ENCODE measurements at places on chromosomes 16 and 17.

- DNase-seq: no peak
These were observed 154.7 kb downstream of the C16orf78 start for GRCh38 chr16:49528060-49528865.

DNA sequence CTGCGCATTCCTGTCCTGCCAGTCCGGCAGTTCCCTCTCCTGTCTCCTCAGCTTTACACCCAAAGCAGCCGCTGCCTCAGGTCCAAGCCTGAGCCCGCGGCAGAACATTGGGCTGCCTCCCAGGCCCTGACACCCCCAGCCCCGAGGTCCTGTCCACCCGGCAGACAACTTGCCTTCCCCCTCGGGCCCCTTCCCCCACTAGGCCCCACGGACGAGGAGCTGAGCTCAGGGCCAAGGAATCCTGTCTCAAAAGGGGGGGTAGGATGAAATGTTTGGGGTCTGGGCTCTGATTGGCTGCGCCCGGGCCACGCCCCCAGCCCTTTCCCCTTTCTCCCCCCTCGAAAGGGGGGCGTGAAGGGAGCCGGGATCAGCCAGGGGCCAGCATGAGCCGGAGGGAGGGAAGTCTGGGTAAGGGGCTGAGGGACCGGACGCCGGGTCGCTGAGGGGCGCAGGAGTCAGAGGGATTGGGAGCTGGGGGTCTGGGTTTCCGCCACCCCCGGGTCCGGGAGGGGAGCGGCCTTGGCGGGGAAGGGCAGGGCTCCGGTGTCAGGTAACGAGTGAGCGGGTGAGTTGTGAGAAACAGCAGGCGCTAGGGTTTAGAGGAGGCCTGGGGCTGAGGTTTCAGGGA lies at the start of gene CTF1:
Gene CTF1, plus strand, starts transcription at position 354 of the 628 bp plus-strand sequence. Its CDS starts 30 bp downstream, at position 384.
- DNase-seq: peak; percentile 88

DNA sequence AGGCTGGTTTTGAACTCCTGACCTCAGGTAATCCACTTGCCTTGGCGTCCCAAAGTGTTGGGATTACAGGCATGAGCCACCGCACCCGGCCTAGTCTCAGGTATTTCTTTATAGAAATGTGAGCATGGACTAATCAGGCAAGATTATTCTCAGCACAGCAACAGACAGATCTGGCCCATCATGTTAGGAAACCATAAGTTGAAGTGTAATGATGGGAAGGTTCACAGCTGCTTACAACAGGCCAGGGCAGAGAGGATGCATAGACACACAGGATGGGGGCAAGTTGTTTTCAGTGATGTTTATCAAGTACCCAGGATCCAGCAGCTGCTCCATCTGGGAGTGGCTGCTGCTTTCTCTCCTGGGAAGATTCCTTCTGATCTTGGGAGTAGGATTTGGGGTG lies 16.6 kb upstream of the NOS2 start:
- DNase-seq: no peak

DNA sequence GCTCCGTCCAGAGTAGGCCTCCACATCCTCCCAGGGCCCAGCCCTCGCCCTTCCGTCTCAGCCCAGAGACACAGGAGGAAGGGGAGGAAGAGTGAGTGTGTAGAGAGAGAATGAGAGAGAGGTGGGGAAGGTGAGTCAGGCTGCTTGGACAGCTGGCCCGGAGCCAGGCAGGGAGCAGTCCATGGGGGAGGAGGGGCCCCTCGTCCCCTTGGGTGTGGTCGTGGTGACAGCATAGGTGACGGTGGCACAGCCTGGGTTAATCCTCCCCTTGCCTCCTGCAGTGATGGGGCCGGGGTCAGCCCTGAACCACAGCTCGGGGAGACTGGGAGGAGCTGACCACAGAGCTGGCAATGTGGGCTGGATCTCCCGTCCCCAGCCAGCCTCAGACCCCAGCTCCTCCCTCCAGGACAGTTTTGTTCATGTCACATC lies 36.5 kb downstream of the FA2H start:
- no peak for DNase-seq

- DNase-seq: no peak
These were observed 950.8 kb upstream of the GOT2 start for GRCh38 chr16:59684911-59685310.

All from left ventricle myocardium superior (tissue), 1 donor.